ENCODE measurements at places on chromosomes 16 and 17. TPM values are rescaled to one million over a fixed set of nuclear protein-coding genes. Genes with fewer than 3 reads are reported as not detected.

DNA sequence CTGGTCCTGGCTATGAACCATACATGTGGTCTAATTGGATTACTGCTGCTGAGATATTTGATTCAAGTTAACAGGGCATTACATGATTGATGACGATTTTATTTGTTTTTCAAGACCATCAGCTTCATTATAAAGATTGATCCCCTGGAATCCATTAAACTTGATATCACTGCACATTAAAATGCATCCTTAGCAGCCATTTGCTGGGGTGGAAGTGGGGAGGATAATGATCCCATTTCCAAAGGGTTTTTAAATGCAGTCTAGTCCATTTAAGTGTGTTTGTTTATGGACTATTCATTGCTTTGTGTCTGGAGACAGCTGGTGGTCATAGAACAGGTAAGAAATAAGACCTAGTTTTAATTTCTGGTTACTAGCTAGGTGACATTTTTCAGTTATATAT lies 40.9 kb downstream of the ADAMTS18 start:
- ATAC-seq = no peak

- ATAC-seq = no peak
Observed at GRCh38 chr16:55001931-55002330, 71.3 kb downstream of the IRX5 start.

DNA sequence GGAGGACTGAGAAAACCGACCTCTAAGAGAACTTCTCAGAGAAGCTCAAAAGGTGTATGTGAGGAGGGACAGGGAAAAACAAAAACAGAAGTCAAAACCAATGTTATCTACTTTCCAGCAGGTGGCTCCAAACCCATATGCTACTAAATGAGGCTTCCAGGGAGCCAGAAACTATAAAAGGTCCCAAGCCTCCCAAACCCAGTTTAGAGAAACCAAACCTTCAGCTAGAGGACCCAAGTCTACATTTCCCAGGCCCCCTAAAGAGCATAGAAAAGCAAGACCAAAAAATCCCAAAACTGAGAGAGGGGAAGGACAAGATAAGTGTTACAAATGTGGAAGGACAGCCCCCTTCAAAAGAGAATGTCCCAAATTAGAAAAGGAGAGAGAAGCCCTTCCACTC lies 3.7 kb downstream of the HPR start:
- peak; percentile 54 for ATAC-seq

GRCh38 chr16:3804426-3805016 lies 76.0 kb downstream of the CREBBP start:
- ATAC-seq = peak; percentile 94

GRCh38 chr16:81204798-81205680 lies 33.5 kb upstream of the BCO1 start:
- no peak for ATAC-seq

KARS1 gene
- total RNA-seq = 106 TPM

Measured in motor neuron (in vitro differentiated cells).